Renal cortex interstitium (tissue), 15 donors: ENCODE measurements at places on chromosomes 5 and 9. TPM values are rescaled to one million over a fixed set of nuclear protein-coding genes. Genes with fewer than 3 reads are reported as not detected.
A peak's percentile ranks its signal among the peaks of the same experiment; 100 is the strongest.

Gene FNIP1
- polyA plus RNA-seq: 19.7 TPM

Gene GZMA
- 0.27 TPM for polyA plus RNA-seq

Gene TRPM3
- 14.9 TPM for polyA plus RNA-seq

Gene CTNND2
- polyA plus RNA-seq: 2.0 TPM

Gene DMGDH
- polyA plus RNA-seq: 19.5 TPM

Gene FAM221B
- 0.10 TPM for polyA plus RNA-seq

Gene ANKRD20A1
- polyA plus RNA-seq: 5.9 TPM

Gene CTXN3
- not detected for polyA plus RNA-seq

Gene SHOC1
- 1.4 TPM for polyA plus RNA-seq

Gene PCDHB9
- 4.3 TPM for polyA plus RNA-seq

Gene TLX3
- not detected for polyA plus RNA-seq

Gene RNF183
- 10.7 TPM for polyA plus RNA-seq

Gene CATSPER3
- polyA plus RNA-seq: 1.3 TPM

Gene KCNV2
- 0.10 TPM for polyA plus RNA-seq

Gene EIF4EBP3
- 14.9 TPM for polyA plus RNA-seq

- DNase-seq: no peak
Measured at GRCh38 chr9:93575796-93576257, 557 bp upstream of the PHF2 start.

DNA sequence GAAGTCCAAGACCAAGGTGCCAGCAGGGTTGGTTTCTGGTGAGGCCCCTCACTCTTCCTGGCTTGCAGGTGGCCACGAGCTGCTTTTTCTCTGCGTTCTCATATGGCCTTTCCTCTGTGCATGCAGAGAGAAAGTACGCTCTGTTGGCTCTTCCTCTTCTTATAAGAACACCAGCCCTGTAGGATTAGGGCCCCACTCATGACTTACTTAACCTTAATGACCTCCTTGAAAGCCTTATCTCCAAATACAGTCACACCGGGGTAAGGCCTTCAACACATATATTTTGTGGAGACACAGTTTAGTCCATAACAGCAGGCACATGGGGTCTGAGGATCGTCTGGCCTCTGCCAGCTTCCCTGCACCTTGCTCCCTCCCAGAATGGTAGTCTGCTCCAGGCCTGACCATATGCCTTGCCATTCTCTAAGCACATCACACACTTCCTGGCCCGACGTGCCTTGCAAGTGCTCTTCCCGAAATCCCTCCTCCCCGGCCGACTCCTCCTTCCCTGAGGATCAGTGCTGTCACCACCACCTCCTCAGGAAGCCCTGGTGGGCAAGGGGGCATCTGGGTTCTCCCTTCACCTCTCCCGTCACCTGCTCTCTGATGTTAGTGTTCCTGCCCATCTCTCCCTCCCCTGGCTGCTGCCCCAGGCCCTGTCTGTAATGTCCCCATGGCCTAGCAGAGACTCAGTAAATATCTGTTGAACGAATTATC, 200.7 kb downstream of the AOPEP start:
- no peak for DNase-seq

DNA sequence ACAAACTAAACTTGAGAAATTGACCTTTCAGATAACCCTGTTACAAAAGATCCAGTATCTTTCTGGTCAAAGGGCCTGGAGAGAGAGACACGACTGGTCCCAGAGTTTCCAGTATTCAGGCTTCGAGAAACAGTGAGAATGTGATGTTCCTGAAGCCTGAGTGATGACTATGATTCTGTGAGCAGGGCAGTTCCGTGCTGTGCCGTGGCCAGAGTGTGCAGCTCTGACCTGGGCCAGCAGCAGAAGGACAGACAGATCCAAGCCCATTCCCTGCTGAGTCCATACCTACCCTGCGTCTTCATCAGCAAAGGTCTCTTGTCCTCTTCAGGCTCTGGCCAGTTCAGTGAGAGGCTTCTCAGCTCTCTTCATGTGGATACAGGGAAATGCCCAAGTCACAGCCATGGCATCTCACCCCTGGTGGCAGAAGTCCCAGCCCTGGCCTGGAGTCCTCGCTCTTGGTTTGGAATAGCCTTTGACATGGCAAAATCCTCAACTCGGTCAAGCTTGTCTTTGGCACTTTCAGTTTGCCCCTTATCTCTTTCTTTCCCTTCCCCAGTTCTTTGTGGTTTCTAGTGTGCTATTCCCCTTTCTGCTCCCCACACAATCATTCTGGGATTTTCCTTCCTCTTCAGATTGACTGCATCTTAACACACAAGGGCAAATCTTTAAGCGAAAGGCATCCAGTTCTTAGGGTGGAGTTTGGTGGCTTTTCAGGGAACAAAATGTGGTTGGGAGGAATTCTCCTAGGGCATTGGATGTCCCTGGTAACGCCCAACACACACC, 107.7 kb downstream of the LIFR start:
- no peak for DNase-seq

DNA sequence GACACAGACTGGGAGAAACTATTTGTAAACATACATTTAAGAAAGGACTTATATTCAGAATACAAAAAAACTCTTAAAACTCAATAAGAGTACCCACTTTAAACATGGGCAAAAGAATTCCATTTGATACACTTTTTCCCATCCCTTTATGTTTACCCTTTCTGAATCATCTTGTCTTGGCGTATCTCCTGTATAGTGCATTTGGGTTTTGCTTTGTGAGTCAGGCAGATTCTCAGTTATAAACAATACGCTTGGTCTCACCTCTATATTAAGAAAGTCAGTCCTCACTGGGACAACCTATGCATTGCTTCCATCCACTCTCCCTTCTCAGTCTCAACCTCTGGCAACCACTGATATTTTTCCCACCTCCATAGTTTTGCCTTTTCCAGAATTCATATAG, 27.3 kb upstream of the ADAMTS6 start:
- no peak for DNase-seq

GRCh38 chr9:89664896-89665329, 60.1 kb downstream of the GADD45G start:
- no peak for DNase-seq

- peak; percentile 21 for DNase-seq
Measured at GRCh38 chr5:68395926-68396511, 180.5 kb downstream of the PIK3R1 start.

DNA sequence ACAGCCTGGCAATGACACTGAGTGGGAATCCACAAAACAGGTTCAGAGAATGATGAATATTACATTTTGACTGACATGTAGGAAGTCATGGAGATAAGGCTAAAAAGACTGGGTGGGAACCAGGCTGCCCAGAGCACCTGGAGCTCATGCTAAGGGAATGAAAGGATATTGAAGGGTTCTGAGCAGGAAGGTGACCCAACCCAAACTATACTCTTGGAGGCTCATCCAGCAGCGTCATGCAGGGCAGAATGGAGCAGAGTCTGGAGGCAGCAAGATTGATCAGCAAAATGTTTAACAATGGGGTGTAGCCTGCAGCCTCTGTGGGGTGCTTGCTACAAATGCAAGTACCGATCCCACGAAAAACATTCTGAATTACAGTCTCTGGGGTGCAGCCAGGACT, 120.2 kb downstream of the PSD2 start:
- no peak for DNase-seq

- no peak for DNase-seq
Measured at GRCh38 chr5:54385994-54386393, 69.5 kb upstream of the HSPB3 start.

DNA sequence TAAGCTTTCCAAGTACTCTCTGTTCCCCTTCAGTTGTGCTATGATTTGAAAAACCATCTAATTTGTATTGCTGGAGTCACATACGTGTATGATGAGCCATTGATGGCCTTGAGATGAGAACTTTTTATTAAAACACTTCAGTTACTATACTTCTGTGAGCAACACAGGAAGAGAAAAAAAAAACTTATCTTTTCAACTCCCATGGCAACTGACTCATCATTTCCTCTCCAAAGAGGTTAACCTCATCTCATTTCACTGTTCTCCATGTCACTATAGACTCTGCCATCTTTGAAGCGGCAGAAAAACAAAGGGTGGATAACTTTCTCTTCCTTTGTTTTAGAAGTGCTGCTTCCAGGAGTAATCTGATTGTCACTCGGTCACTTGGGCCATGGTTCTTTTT, 104.3 kb upstream of the PCSK1 start:
- DNase-seq: no peak

GRCh38 chr5:129392681-129393080, 67.4 kb upstream of the ADAMTS19 start:
- no peak for DNase-seq

- DNase-seq: no peak
Measured at GRCh38 chr9:15505921-15506320, 4.8 kb downstream of the PSIP1 start.

DNA sequence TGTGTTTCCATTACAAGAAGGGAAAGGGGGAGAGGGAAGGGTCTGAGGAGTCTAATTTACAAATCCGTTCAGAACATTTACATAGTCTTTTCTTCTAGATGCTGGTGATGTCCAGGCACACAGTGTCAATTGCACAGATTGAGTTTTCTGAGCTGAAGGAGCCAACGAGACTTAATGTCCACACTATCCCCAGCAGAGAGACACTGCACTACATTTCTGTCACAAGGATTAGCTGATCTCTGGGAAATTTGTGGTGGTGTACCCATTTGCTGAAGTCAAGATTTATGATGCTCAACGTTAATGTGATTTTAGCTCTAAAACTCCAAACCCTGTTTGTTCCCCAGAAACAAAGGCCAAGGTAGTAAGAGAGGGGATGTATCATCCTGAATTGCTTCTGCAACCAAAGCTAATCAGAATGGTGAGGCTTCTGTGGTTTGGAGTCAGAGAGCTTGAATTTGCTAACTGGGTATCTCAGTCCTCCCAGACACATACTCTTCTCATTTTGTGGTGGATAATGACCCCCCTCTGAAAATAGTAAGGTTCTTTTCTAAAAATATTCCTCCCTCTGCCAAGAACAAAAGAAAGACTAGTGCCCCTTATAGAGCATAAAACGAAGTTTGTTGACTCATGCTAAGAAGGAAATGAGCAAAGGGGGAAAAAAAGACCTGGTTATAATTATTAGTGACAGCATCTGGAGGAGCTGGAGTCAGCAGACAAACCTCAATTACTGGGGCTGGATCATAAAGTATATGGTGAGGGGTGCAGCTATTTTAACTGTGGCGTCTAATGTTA, 416.9 kb downstream of the PSAT1 start:
- no peak for DNase-seq

GRCh38 chr9:111949919-111950318, 53.3 kb downstream of the UGCG start:
- no peak for DNase-seq

DNA sequence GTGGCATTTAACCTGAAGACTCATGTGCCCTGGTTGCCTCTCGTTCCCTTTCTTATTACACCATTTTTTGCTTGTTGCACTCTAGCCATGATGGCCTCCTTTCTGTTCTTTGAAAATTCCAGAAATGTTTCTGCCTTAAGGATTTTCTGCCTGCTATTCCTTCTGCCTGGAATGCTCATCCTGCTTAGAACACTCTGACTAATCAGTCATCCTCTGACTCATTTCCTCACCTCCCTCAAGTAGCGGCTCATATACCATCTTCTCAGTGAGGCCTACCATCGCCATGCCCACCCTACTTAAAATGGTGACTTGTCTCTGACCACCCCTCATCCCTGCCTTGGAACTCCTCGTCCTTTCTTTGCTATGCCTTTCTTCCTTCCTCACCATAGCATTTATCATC, 68.8 kb downstream of the KIF4B start:
- DNase-seq: no peak

DNA sequence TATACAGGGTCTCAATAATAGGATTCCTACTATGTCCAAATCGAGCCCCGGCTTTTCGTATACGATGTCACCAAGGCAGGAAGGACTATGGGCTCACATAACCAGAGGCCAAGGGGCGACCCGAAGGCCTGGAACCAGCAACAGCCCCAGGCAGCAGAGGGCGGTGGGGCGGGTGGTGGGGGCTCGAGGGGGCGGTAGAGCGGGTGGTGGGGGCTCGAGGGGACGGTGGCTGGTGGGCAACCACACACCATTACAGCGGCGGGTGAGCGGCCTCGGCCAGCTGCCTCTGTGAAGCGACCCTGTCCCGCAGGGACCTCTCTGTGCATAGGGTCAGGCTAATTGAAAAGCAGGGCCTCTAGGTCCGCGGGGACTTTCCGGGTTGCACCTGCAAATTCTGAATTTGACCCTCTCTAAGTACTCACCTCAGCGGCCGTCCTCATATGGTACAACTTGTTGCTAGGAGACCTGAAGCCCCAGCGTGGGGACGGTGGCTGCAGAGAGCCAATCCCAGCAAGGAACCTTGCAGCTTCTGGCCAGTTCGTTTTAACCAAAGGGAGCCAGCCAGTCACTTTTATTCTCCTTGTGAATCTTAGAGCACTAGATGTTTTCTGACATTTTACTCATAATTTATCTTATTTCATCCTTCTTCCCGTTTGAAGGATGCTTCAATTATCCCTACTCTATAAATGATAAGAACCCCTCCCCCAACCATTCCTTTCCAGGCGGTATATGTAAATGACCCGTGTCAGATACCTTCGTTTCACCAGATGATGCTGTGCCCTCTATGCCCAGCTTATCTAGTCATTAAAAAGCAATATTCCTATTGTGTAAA, at the start of gene NME5:
TSS of gene NME5 (minus strand) at position 480 of the 832 bp plus-strand sequence. CDS start 648 bp downstream, outside the sequence.
- peak; percentile 74 for DNase-seq

DNA sequence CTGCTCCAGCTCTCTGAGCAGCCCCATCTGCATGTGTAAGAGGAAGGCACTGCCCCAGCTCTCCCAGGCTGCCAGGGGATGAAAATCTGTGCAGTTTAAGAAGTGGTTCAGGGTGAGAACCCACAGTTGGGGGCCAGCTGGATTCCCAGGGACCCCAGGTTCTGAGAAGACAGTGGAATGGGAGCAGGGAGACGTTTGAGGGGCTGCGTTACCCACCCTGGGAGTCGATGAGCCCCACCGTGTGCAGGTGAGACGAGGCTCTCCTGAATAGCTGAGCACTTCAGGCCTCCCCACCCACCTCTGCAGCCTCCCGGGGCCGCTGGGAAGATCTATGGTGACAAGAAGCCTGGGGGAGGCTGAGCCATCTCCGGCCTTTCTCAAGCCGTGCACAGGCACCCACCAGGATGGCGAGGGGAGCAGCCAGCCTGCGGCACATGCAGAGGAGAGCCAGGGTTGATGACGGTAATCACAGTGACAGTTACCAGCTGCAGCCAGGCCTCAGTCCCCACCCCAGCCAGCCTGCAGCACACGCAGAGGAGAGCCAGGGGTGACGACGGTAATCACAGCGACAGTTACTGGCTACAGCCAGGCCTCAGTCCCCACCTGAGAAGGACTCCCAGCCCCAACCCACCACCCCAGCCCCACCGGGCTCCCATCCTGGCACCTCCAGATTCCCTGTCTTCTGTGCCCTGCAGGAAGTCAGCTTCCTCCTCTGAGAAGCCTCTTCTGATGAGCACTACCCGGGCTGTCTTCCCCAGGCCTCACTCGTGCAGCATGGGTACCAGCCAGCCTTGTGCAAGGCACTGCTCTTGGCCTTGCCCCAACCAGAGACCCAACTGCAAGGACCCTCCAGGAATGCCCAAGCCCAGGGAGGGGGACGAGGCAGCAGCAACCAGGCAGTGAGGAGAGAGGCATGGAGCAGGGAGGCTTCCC, 150.8 kb upstream of the PPP1R26 start:
- DNase-seq: no peak

DNA sequence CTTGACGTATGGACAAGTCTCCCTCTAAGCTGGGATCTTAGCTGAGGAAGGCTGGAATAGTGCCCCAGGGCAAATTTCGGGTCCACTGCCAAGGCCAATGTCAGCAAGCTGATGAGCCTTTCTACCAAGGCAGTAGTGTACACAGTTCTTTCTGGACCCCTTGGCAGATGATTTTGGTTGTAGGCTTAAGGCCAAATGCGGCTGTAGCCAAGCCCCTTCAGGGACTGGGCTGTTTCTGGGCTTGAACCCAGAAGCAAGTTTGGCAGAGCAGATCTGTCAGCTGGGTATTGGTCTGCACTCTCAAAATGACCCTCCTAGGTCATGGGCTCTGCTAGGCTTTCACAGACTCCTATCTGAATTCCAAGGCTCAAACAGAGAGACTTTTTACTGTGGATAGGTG, 121.6 kb downstream of the ADAMTSL1 start:
- DNase-seq: no peak
